SJCRH30 (cell line): ENCODE measurements at places on chromosomes 1 and 21. TPM values are rescaled to one million over a fixed set of nuclear protein-coding genes. Genes with fewer than 3 reads are reported as not detected.

The FMO5 gene
- not detected in 2 replicates for total RNA-seq

The TMEM9 gene
- total RNA-seq, result 83.5 and 87.4 TPM in 2 replicates

The SPRR4 gene
- total RNA-seq, result not detected in 2 replicates

The KCNA3 gene
- not detected in 2 replicates for total RNA-seq

The TMEM125 gene
- total RNA-seq, result not detected in 2 replicates

The CCDC27 gene
- not detected in 2 replicates for total RNA-seq

The INSRR gene
- total RNA-seq, result not detected in 2 replicates

The CFHR2 gene
- not detected in 2 replicates for total RNA-seq

The NTRK1 gene
- not detected in 2 replicates for total RNA-seq

The OR2G6 gene
- not detected in 2 replicates for total RNA-seq

The UBXN10 gene
- total RNA-seq, result not detected in 2 replicates

The BSND gene
- not detected in 2 replicates for total RNA-seq

The FAM151A gene
- not detected in 2 replicates for total RNA-seq

The UBL4B gene
- total RNA-seq, result not detected in 2 replicates

The ARMH1 gene
- total RNA-seq, result not detected in 2 replicates

The VSIG8 gene
- total RNA-seq, result not detected in 2 replicates

The CD164L2 gene
- total RNA-seq, result not detected in 2 replicates

The VAV3 gene
- total RNA-seq, result 26.7 and 35.5 TPM in 2 replicates

The OR10Z1 gene
- not detected in 2 replicates for total RNA-seq
